ENCODE measurements at places on chromosomes 1 and 21.
A peak's percentile ranks its signal among the peaks of the same experiment; 100 is the strongest.

DNA sequence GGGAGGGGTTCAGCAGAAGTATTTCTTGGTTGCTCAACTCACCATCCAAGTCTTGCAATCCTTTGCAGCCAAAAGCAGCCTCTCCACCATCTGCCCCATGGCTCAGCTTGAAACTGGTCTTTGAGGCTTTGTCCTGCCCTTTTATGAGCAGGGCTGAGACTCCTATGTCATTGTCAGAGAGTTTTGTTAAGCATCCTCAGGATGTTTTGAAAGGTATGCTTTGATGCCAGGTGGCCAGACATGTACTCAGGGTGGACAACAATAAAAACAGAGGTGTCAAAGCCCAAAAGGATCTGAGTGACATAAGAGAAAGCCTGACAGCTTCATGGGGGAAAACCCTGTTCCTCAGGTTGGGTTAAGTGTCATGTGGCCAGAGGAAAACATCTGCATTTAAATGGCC, 310.5 kb downstream of the PRDM2 start:
- no peak for DNase-seq

DNA sequence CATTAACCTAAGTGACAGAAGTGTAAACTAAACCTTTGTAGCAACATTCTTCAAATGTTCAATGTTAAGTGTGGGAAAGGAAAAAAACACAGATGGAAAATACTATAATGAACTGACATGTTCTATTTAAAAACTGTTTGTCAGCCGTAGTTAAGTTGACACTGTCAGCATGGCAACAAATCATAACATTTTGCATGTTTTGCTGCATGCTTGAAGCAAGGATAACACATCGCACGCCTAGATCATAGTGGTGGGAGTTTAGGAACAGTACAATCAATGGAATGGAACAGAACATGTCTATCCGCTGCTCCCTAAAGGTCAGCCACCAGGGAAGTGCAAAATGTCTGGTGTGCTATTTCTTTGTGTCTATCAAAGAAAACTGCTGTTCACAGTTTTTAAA, 62.5 kb upstream of the ESRRG start:
- no peak for DNase-seq

- DNase-seq, result no peak
These were observed 779.0 kb upstream of the ADGRL4 start for GRCh38 chr1:79785561-79785960.

DNA sequence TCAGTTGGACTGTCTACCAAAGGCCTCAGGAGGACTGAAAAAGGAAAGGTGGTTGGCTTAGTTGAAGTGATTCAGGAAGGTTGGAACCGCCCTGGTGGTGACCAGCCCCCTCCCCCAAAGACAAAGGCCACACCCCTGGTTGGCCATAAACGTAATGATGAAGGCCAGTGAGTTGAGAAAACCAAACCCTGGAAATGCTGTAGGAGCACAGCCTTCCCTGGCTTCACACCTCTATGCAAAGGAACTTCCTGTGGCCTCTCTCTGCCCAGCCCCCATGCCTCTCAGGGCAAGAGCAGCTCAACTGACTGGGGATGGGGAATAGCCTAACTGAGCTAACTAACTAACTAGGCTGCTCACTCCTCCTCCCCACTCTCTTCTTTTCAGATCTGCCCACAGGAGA, 90.4 kb downstream of the NPHP4 start:
- no peak for DNase-seq

GRCh38 chr1:239458144-239458500, 71.8 kb downstream of the CHRM3 start:
- peak; percentile 18 for DNase-seq

DNA sequence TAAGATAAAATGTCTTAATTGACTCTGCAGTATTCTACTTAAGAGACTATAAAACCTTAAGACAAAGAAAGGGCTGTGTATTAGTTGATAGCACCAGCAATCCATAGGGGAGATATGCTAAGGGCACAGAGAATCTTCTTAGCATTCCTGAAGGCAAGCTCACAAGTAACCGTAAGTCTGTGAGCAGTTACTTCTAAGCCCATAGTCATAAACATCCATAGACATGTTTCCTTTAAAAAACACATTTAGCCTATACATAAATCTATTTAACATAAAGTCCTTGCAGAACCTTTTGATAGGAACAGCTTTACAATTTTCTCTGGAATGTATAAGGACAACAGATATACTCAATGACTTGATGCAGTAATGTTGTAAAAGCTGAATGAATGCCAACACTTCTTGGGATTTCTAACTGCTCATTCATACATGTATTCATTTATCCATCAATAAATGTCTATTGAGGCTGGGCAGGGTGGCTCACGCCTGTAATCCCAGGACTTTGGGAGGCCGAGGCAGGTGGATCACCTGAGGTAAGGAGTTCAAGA, 6.3 kb upstream of the ERRFI1 start:
- DNase-seq, result no peak

GRCh38 chr1:83998498-83999315, at the start of gene TTLL7:
Gene TTLL7 (minus strand): TSS chr1:83999132. CDS start chr1:83952211, 46,921 bp downstream.
- peak; percentile 47 for DNase-seq

DNA sequence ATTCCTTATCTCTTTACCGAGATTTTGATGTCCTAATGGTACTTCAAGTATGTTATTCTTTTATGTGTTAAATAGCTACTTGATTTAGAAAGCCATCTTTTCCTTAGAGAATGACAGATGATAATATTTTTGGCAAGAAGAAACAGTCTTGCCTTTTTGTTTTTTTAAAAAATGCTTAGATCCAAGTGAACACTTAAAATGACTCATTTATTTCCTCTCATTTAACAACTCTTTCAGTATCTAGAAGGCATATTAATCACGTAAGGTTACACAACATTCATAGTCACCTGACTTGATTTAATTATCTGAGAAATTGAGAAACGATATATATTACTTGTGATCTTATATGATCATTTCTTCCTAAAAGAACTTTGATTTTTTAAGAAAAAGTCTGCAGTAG, 52.4 kb downstream of the SUCO start:
- DNase-seq, result peak; percentile 46

- DNase-seq, result no peak
These were observed 130.9 kb downstream of the GALNT2 start for GRCh38 chr1:230197644-230198567.

DNA sequence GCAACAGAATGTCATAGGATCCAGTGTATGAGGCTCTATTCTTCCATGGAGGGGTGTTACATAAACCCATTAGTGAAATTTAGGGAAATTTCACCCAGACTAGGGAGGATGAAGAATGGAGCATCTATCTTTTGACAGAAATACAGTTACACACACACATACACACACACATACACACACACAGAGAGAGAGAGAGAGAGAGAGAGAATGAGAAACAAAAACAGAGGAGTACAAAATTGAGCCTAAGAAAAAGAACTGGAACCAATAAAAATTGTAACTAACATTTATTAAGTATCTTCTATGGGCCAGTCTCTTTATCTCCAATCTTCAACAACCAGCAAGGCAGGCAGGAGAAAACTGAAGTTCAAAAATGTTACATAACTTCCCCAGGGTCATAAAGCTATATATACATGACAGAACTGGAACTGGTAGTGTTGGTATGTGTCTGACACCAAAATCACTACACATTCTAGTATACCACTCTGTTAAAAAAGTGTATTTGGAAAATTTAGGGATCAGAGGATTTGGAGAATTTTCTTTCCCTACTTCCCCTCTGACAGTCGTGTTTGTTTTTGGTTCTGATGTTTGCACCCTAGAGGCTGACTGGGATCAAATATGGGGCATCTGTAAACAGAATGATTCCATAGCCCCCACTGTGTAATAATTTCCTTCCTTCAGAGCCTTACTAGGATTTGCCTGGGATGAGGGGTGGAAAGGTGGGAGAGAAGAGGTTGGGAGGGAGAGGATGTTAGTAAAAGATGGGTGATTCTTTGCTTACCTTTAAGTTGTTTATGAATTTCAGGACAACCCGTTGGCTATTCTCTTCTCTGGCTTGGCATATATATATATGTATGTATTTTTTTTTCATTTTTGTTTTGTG, 1.0 kb upstream of the ZFYVE9 start:
- no peak for DNase-seq

DNA sequence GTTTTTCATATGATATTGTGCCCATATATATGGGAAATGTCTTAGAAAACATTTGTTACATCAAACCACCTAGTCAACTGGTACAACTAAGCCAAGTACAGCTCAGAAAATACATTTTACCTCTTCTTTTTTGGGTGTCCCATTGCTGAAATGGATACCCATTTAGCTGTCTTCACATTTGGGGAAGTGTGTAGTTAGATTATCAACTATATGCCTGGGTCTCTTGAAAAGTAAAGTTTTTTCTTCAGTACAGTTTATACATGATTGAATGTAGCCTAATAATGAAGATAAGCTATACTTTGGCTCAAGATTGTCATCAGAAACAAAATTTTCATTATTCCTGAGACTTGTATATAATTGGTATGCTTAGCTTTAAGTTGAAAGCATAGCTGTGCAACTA, 2.0 kb downstream of the AGO3 start:
- DNase-seq, result no peak

GRCh38 chr21:37008724-37009123, 2.2 kb downstream of the RIPPLY3 start:
- DNase-seq, result no peak

DNA sequence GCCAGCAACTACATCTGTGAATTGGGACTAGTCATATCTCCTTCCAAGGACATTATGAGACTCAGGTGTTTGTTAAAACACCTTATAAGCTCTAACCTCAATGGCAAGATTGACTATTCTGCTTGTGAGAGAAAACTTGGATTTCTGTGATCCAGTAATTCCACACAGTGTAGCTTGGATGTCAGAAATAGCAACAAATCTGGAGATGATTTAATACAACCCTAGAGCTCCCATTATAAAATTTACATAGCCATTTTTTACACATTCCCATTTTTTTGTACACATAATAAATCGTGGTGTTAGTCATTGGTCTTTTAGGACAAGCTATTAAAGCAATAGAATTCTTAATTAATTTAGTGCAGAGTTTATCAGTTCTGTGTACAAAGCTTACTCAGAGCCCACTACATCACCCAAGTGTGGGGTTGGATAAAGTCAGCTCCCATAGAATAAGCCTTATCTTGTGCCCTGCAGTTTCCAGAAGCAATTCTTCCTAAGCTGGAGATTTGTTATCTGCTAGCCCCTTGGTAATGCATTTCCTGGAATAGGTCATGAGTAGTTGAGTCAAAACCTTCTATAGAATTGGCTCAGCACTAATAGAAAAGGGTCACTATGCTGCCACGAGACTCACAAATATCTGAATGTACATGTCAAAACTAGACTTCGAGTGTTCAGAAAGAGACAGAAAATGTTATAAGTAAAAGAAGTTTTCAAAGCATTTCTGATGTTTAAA, 434.0 kb upstream of the RUNX1 start:
- no peak for DNase-seq

DNA sequence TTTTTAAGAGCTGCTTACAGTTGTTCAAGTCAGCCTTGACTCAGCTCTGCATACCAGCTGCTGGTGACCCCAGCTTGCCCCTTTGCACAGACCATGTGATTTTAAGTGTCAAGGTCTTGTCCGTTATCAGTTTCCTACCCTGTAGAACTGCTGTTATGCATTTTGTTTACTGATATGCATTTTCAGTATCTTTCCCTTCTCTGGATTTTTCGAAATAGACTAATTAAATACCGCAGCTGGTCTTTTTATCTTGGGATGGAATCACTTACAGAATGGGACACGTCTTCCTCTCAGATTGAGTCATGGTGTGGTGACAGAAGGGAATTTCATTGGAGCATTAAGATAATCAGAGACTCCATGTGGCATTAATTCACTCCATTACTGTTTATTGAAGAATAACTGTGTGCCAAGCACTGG, 145.6 kb downstream of the FMN2 start:
- peak; percentile 71 for DNase-seq

DNA sequence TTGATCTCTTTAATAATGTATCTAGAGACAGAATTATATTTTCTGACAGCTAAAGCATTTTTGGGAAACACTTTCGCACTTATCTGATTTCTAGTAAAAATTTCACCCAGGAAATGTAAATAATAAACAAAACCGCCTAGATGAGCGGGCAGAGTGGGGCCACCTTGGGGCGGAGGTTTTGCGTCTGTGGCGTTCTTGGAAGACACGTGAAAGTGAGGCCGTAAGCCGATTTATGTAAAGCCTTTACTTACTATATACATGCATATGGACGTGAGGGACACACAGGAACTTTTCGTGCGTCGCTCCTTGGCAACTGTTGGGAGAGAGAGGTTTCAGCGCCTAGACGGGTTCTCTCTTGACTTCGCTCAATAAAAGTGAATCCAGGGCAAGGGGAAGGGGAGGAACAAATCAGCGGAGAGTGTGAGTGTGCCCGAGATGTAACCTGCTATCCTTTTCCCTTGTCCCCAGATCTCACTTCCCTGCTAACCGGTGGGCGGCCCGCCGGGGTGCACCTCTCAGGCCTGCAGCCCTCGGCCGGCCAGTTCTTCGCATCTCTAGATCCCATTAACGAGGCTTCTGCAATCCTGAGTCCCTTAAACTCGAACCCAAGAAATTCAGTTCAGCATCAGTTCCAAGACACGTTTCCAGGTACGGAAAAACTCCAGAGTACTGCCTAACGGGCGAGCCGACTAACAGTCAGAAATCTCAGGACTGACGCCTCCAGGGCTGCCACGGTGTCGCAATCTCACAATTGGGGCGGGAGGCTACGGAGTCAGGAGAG, 1.7 kb downstream of the HLX start:
- DNase-seq, result peak; percentile 20

DNA sequence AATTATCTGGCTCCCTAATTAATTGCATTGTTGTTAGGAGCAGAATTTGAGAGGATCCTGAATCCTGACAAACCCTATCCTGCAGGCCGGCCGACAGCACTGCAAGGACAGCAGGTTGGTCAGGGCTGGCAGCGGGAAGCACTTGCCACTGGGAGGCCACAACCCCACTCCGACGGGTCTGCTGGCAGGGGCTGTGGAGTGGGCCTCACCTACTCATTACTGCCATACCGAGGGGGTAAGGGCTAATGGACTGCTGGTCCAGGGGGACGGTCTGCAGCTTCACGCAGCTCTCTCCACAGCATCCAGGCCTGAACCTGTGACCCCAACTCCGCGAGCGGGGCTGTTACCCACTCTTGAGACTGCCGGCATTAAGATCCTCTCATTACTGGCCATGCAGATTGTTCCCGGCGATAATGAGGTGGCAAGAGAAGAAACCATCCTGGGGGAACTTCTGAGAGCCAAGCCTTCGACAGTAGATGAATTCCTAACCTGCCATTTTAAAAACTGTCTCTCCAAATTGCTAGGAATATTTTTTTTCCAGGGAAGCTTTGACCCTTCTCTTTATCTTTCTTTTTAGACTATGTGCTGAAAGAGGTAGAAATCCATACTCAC, 501.3 kb downstream of the OMA1 start:
- no peak for DNase-seq

GRCh38 chr1:106956721-106957120, 99.8 kb upstream of the PRMT6 start:
- DNase-seq, result no peak

DNA sequence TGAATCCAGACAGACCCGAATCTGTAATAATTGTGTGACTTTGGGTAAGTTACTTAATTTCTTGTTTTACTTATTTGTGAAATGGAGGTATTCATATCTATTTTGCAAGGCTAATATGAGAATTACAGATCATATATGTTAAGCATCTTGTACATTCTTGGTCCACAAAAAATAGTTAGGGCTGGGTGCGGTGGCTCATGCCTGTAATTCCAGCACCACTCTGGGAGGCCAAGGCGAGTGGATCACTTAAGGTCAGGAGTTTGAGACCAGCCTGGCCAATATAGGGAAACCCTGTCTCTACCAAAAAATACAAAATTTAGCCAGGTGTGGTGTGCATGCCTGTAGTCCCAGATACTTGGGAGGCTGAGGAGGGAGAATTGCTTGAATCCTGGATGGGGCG, 22.9 kb upstream of the KCNA3 start:
- no peak for DNase-seq

- no peak for DNase-seq
These were observed 69.2 kb upstream of the ARTN start for GRCh38 chr1:43864111-43865045.

All from EL (cell line).